Foreskin fibroblast (primary cell): ENCODE measurements at places on chromosomes 13 and 19.

- DNase-seq, result no peak
Measured at GRCh38 chr13:49326222-49326917, 78.6 kb downstream of the CDADC1 start.

DNA sequence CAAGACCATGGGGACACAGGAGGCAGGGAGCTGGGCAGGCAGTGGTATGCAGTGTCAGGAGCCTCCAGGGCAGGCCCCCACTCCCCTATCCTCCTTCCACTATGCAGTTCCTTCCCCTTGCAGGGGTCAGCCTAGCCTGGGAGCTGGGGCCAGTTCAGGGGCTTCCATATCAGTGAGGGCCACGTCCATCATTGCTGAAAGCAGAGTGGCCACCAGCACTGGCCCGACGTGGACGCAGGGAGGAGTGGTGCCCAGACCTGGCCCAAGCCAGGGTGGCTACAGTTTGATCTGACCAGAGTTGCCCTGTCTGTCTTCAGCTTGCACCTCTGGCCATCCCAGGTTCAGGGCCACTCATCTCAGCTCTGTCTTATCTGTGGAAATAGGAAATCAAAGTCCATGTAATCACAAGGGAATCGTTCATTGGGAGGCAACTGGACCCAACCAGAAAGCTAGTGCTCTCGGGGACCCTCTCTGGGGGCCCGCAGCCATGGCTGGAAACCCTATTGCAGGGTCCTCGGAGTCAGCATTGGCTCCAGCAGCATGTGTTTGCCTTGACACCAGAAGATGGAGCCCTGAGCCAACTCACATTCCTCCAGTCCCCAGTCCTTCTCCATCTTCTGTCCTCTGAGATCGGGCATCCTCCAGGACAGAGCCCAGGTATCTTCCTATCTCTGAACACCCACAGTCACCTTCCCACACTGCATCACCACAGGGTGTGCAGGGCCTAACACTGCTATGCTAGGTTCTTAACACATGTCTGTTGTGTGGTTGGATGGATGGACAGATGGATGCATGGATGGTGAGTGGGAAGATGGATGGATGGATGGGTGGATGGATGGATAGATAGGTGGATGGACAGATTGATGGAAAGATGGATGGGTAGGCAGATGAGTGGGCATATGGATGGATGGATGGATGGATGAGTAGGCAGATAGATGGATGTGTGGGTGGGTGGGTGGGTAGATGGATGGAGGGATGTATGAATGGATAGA, 75.7 kb upstream of the KCTD15 start:
- no peak for DNase-seq

DNA sequence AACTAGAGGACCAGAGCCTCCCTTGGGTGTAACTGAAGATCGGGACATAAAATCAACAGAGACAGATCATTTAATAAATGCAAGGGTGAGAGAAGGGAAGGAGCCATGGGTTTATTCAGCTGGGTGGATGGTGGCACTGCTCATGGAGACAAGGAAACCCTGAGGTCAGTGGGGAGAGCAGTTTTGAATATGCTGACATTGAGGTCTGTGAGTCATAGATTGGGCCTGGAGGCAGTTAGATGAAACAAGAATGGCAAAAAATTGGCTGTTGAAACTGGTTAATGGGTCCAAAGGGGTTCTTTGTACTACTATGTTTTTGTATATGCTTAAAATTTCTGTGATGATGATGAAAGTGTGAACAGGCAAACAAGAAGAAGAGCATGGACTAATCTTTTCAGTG, 5.1 kb upstream of the GTF3A start:
- DNase-seq, result peak; percentile 52

DNA sequence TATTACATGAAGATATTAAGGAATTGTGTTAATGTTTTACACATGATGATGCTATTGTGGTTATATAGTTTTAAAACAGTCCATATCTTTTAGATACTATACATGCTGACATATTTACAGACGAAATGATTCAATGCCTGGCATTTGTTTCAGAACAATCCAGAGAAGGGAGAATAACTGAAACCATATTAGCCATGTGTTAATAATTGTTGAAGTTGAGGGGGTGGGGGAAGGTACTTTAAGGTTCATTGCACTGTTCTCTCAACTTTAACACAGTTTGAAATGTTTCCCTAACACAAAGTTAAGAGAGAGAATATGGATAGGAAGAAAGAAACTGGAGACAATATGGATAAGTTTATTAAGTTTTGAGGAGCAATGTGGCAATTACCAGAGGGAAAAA, 5.8 kb downstream of the CRYL1 start:
- DNase-seq, result no peak

DNA sequence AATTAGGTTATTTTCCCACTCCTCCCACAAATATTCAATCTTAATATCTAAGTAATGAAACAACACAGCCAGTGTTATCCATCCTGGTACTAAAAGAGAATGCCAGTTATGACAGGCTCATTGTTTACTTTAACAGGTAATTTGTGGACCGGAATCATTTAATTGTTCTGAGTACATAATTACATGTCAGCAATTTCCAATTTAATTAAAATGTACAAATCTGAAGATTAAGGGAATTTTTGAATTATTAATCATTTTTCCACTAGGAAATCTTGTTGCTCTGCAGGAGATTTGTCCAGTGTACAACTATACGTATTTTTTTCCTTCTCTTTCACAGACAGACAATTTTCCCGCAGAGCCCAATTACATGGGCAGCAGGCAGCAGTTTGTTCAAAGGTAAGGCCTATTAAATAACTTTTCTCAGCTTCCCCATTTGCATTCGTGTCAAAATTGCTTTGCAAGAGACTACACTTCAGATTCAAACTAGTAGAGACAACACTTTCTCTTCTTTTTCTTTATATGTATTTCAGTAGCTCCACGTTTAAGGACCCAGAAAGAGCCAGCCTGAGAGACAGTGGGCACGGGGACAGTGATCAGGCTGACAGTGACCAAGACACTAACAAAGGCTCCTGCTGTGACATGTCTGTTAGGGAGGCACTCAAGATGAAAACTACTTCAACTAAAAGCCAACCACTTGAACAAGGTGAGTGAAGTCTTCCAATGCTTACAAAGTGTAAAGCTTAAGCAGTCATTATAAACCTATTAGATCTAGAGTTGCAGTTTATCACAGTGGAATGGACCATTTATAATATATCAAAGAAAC, 34.8 kb downstream of the PCDH17 start:
- DNase-seq, result no peak
